ENCODE measurements at places on chromosomes 16 and 17.

DNA sequence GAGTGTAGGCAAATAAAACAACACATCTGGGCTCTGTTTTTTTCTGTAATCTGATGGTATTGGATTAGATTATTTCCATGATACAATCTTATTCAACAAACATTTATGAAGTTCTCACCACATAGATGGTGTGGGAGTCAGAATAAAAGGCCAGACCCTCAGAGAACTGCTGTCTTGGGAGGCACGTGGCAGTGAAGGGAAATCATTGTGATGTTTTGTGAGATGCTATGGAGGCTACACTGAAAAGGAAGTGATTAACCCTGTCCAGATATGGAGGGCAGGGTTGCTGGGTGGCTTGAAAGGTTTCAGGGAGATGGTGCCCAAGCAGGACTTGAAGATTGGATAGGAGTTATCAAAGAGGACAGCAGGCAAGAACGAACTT lies 35.6 kb downstream of the DHRS7B start:
- no peak for DNase-seq

- no peak for DNase-seq
These were observed 71.4 kb downstream of the SPECC1 start for GRCh38 chr17:20080513-20080912.

GRCh38 chr16:81527477-81528178 lies 83.0 kb downstream of the CMIP start:
- no peak for DNase-seq

- no peak for DNase-seq
These were observed 199.3 kb upstream of the CHMP6 start for GRCh38 chr17:80792373-80792781.

DNA sequence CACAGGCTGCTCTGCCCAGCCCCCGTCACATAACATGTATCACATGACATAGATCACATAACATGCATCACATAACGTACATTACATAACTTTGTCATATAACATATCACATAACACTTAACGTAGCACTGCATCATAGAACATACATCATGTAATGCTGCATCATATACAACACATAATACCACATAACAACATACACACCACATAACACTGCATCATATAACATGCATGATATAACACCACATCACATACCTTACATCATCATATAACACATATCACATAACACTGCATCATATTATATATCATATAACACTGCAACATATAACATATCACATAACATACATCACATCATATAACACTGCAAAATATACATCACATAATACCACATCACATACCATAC lies 83.8 kb downstream of the AXIN2 start:
- no peak for DNase-seq
